NCI-H1417 (cell line): ENCODE measurements at places on chromosomes 16 and 17.

GRCh38 chr17:10198509-10199249, at the start of gene GAS7:
TSS of gene GAS7 (minus strand) at chr17:10198606.
- no peak for DNase-seq

DNA sequence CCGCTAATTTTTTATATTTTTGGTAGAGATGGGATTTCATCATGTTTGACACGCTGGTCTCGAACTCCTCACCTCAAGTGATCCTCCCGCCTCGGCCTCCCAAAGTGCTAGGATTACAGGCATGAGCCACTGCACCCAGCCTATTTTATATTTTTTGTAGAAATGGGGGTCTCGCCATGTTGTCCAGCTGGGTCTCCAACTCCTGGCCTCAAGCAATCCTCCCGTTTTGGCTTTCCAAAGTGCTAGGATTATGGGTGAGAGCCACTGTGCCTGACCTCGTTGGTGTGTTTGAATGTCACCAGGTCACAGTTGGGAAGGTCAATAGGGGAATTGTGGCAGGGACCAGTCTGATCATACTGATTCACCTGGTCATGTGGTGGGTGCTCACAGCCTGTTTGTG, 56.7 kb upstream of the NKD1 start:
- no peak for DNase-seq

DNA sequence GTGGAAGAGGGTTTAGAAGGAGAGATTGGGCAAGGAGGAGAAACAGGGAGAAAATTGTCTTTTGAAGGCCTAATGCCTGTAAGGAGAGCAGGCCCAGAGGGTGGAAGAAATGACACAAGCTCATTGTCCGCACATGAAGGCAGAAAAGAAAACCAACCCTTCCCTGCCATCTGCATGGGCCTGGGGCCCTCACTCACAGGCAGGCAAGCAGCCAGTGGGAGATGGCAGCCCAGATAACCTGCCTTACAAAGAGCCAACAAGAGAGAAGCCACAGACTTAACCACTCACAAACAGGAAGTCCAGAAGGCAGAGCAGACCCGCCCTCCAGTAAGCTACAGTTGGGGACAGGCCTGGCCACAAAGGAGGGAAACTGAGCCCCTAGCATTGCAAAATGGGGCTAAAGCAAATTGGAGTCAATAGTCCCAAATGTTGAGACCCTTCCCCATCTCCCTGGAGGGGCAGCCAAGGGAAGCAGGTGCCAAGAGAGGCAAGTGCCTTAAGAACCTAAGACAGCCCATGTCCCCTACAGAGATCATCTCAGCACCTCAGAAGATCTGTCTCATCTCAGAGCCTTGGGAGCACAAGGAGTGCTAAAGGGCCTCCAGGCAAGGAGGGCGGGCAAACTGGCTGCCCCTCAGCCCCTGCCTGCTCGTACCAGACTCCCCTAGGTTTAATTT, 7.3 kb upstream of the TSPOAP1 start:
- no peak for DNase-seq

DNA sequence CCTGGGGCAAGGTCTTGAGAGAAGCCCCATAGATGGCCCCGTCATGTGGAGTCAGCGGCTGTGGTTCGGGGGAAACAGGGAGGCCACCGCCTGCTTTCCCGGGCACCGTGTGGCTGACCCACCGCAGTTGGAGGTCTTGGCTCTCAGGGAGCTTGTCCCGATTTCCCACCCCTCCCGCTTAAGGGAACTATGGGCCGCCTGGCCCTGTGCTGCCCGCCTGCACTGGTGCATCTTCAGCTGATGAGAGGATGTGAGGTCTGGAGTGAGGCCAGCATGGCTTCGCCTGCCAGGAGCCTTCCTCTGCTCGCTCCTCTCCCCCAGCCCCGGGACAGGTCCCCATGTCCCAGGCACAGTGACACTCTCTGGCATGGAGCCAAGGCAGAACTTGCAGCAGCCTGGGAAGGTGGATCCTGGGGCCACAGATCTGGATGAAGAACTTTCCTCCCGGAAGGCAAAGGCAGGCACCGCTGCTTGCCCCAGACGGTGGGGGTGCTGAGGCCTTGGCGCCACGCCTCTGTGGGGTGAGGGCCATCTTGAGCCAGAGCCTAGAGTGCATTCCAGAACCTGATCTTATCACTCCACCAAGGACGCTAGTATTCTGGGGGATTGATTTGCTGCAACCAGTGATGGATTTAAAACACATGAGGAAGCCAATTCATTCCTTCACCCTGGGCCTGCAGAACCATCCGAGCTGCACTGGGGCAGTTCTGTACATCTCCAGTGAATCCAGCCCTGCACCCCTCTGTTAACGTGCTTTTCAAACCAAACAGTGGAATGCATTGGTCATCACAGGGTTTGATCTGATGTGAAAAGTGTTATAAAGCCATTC, 178.6 kb upstream of the TNRC6C start:
- no peak for DNase-seq

DNA sequence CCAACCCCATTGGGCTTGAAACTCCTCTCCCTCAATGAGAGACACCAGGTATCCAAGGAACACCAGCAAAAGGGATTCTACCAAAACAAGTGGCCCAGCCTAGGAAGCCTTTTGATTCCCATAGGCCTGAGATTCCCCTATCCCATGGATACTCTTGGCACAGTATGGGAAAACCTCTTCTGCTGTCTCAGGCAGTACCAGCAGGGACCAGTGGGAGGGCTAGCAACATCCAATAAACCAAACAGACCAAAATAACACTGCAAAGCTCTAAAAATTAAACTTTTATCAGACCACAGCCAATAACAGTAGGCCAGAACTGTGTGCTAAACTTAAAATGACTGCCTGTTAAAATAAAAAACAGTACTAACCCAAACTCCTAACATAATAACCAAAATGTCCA, 153.9 kb upstream of the CES5A start:
- no peak for DNase-seq

DNA sequence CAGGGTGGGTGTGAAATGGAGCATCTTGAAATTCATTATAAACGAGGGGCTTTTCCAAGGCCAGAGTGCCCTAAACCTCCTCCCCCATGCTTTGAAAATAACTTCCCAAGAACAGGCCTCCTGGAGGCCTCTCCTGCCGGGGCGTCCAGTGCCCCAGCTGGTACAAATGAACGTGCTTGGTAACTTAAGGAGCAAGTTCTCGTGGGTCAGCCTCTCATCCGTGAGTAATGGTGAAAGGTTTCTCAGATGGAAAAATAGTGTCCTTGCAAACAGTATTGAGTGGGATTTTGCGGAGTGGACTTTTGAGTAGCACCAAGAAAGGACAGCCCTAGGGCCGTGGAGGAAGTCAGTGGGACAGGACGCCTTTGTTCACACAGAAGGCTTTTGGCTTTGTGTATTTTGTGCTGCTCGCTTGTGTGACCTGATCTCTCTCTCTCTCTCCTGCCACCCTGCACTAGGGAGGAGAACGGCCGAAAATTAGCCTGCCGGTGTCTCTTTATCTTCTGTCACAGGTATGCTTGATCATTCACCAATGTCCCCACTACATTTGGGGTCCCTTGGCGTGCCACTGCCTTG, 34.6 kb downstream of the CLEC16A start:
- no peak for DNase-seq

GRCh38 chr16:88376835-88377726, 5.7 kb upstream of the ZNF469 start:
- DNase-seq = no peak

- DNase-seq = no peak
These were observed 17.5 kb upstream of the TRAP1 start for GRCh38 chr16:3734758-3735221.
